Gastroesophageal sphincter (tissue), 4 donors: ENCODE measurements at places on chromosomes 5 and 9.

- no peak for ATAC-seq
Observed at GRCh38 chr9:38108326-38108725, 39.3 kb upstream of the SHB start.

DNA sequence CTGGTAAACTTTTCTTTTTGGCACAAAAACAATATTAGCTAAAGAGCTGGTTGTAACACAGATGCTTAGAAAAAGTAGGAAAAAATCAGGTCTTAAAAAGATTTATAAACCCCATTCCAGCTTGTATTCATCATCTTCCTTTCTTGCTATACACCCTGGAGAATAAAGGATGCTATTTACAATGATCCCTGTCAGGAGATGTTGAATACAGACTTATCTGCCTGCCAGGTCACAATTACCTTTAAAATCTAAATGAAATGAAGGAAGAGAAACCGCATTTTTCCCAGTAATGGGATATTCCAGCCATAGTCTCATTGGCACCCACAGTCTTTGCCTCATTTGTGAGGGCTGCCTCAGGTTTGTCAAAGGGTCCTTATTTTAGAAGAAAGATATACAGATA lies 394.1 kb upstream of the WWC1 start:
- no peak for ATAC-seq

DNA sequence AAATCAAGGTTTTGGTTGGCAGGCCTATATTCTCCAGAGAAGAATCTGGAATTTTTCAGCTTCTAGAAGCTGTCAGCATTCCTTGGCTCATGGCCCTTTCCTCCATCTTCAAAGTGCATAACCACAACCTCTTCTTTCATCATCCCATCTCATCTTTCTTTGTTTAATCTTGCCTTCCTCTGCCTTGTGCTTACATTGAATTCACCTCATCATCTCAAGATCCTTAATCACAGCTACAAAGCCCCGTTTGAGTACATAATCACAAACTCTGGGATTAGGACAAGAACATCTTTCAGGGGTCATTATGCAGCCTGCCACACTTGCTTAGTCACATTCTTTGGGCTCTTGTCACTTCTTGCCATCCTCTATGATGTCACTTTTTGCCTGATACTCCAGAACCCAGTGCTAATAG lies 130.3 kb downstream of the FOXD1 start:
- no peak for ATAC-seq

GRCh38 chr5:72815580-72816283 lies 729 bp upstream of the TNPO1 start:
- no peak for ATAC-seq

- ATAC-seq: no peak
Observed at GRCh38 chr9:134367791-134368490, 41.7 kb downstream of the RXRA start.

DNA sequence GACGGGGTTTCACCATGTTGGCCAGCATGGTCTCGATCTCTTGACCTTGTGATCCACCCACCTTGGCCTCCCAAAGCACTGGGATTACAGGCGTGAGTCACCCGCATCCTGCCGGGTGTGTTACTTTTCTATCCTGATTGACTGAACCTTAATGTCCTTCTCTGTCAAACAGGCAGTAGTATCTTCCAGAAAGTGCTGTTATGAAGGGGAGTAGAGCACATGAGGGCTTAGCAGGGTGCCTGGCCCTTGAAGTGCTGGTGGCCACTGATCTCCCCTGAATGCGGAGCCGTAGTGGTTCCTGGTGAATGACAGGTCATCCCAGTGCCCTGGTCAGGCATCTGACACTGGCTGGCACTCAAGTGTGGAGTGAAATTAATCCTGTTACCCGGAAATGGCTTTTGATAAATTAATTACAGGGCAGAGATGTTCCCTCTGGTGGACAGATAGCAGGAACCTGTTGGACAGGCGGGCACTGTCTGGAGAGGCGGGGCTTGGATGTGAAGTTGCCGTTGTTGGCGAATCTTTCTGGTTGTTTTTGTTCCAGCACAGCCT lies 28.4 kb downstream of the PRRC2B start:
- peak; percentile 47 for ATAC-seq

DNA sequence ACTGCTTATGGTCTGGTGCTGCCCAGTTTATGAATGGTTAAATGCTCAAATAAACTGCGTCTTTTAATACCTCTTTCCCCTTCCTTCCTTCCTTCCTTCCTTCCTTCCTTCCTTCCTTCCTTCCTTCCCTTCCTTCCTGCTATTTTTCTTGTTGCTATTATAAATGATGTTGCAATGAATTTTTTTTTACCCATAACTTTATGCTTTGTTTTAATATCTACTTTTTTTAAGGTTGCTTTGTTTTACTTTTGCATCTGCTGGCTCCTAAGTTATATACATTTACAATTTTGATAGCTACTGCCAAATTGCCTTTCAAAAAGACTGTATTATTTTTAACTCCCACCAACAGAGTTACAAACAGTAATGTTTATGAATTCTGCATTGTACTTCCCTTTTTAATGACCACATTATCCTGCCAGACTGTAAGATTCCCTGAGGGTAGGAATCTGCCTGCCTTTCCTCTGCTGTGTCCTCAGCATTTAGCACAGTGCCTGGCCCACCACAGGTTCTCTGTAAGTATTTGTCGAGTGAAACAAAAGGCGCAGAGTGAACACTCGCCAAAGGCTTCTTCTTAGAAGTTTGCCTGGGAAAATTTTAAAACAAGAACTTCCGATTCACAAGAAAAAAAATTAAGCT lies 36.9 kb downstream of the KIF4B start:
- ATAC-seq: no peak

- no peak for ATAC-seq
Observed at GRCh38 chr9:136854113-136854841, 2.1 kb downstream of the MAMDC4 start.

- ATAC-seq: no peak
Observed at GRCh38 chr5:132491368-132492364, 1.1 kb upstream of the IRF1 start.

- peak; percentile 41 for ATAC-seq
Observed at GRCh38 chr5:138610415-138610917, 35.3 kb upstream of the HSPA9 start.
